Motor neuron (in vitro differentiated cells): ENCODE measurements at places on chromosomes 6 and 20.

GRCh38 chr6:154371281-154371680 is 14.7 kb upstream of the IPCEF1 start:
- no peak for ATAC-seq

- no peak for ATAC-seq
These were observed 113.9 kb upstream of the NAA20 start for GRCh38 chr20:19903168-19903811.

- ATAC-seq = peak; percentile 3
These were observed 740 bp downstream of the NELFCD start for GRCh38 chr20:58981628-58982364.

DNA sequence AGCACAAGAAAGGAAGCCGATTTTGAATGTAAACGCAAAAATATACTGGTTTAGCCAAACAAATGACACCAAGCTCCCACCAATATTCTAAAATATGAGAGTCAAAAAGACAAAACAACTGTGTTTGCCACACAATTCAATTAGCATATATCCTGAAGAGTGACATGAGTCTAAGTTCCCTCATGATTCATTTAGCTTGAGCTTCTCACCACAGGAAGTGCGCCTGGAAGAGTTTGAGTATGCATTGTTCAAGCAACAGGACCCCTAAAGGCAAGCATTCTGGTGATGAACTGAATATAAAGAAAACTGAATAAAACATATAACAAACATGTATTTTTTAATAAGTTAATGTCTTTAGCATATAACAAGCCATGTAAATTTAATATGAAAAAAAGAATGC is 115.2 kb upstream of the RUNX2 start:
- ATAC-seq = no peak

DNA sequence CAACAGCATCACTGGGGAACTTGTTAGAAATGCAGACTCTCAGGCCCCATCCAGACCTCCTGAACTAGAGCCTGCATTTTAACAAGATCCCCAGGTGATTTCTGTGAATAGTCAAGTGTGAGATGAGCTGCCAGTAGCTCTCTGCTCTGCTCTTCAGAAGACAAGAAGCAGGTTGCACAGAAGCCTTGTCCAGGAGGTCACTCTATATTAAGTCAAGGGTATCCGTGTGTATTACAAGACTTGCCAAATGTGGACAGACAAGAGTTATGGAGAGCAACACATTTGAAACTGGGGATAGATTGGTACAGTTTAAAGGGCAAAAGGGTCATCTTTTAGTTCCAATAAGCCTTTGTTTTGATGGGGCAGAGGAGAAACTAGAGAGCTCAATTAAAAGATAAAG is 23.2 kb upstream of the RIN2 start:
- ATAC-seq = no peak

DNA sequence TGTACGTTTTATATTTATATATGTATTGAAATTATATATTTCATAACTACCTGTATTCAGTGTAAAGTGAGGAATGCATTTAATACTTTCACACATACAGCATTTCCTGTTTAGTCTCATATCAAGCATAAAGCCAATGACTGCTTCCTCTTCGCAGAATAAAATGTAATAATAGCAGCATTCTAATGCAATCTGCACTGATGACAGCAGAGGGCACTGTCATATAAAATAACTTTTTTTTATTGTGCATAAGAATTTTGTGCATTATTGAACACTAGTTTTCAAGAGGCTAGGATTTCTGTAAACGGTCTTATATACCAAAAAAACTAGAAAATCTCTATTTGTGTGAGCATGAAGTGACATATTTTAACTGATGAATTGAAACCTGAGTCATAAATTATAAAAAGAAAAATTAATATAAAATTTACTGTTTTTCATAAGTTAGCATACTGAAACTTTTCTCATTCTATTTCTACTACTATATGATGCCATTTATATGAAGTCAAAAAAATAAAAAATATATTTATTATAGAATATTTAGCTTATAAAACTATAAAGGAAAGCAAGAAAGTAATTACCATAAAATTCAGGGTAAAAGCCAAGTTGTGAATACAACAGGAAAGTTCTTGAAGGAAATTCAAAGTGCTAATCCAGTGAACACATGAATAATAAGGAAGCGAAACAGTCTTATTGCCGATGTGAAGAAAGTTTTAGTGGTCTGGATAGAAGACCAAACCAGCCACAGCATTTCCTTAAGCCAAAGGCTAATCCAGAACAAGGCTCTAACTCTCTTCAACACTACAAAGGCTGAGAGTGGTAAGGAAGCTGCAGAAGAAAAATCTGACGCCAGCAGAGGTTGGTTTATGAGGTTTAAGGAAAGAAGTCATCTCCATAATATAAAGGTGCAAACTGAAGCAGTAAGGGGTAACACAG is 36.3 kb downstream of the RNF146 start:
- no peak for ATAC-seq

DNA sequence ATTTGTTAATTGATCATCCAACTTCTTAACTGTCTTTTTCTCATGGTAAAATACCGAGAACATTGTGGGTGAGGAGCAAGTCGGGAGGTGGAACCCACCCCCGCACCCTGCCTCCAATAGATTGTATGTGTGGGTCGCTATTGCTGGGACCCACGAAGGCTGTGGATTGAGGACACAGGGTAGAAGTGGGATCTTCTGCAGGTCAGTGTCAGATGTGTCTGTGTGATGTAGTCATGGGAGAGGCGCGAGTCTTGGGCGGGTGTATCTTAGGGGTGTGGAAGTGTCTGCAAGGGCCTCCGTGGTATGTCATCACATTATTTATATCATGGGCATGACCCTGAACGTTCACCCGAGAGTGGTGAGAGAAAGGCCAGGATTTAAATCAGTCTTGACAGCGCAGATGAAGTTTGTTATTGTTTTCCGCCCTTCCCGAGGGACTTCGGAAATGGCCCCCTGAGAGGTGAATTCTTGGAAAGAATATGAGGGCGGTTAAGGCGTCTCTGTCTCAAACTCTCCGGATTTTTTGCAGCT is 472 bp upstream of the PAQR8 start:
- ATAC-seq = peak; percentile 81

- ATAC-seq = no peak
These were observed 7.5 kb upstream of the RREB1 start for GRCh38 chr6:7100072-7100752.

GRCh38 chr20:60069656-60070055 is 111.4 kb downstream of the CDH26 start:
- ATAC-seq = no peak

DNA sequence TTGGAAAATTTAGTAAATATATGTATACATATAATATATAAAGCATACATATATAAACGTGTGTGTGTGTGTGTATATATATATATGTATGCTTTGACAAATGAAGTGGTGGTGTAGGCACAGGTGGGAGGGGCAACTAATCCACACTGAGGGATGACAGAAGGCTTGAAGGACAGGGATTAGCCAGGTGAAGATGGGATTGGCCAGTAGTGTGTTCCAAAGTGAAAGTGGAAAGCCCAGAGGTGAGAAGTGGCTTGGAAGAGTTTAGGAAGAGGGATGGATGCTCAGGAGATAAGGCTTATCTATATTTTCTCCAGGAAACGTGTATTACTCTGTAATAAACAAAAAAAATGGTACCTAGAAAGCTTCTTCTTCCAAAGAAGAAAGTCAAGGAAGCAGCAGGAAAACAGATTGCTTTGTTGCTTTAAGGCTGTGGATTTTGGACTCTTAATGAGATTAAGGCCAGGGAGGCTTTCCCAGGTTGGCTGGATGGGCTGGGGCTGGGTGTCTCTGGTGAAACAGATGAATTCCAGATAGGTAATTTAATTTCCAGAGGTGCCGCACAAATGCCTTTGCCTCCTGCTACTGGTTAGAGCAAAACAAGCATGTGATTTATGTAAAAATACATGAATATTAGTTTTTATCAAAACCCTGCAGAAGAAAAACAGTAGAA is 63.9 kb downstream of the JARID2 start:
- ATAC-seq = no peak

- ATAC-seq = no peak
These were observed 22.4 kb downstream of the TMC2 start for GRCh38 chr20:2558581-2559278.

GRCh38 chr6:31901415-31901952 is 402 bp downstream of the ZBTB12 start:
- ATAC-seq = peak; percentile 11

DNA sequence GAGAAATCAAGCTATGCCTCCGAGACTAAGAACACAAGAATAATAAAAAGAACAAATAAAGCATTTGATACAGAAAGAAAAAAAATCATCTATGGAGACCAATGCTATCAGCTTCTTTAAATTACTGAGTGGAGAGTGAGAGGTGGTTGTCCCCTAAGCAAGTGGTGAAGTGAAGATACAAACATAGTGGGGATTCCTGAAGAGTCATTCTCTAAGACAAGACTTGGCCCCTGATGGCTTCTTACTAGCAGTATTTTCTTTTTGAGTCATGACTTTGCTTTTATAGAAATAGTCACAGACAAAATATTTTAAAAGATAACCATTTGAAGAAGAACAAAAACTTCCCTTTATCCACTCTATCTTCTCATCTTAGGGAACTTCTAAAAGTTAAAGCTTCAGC is 261.4 kb upstream of the PRDM1 start:
- no peak for ATAC-seq

DNA sequence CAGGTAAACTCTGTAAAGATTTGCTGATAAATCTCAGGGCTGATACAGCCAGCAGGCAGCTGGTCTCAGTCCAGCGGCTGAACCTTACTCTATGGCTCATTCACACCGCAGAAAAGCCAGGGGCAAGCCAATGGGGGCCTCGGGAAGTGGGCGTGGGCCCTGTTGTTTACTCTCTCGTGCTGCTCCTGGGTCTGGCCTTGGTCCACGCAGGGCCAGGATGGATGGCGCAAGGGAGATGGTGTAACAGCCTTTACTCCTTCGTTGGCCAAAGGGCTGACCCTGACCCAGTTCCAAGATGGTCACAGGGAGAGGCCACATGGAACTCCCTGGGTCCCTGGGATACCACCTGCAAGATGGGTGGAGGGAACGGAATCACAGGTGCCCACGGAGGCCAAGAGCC is 16.2 kb downstream of the KCNK17 start:
- ATAC-seq = no peak

DNA sequence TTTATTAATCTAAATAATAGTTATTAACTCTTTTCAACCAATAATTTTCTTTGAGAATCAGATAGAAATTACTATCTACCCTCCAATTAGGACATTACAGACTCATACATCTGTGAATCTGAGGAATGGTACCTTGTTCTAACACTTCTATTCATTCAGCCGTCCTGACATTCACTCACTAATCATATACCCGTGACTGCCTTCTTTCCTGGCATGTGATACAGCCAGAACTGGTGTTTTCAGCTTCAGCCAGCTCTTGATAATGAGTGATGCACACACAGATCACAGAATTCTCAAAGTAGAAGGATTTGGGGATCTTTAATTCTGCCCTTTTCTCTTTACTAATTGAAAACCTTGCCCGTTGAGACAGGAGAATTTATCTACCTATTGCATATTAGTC is 499.9 kb downstream of the UTRN start:
- no peak for ATAC-seq

DNA sequence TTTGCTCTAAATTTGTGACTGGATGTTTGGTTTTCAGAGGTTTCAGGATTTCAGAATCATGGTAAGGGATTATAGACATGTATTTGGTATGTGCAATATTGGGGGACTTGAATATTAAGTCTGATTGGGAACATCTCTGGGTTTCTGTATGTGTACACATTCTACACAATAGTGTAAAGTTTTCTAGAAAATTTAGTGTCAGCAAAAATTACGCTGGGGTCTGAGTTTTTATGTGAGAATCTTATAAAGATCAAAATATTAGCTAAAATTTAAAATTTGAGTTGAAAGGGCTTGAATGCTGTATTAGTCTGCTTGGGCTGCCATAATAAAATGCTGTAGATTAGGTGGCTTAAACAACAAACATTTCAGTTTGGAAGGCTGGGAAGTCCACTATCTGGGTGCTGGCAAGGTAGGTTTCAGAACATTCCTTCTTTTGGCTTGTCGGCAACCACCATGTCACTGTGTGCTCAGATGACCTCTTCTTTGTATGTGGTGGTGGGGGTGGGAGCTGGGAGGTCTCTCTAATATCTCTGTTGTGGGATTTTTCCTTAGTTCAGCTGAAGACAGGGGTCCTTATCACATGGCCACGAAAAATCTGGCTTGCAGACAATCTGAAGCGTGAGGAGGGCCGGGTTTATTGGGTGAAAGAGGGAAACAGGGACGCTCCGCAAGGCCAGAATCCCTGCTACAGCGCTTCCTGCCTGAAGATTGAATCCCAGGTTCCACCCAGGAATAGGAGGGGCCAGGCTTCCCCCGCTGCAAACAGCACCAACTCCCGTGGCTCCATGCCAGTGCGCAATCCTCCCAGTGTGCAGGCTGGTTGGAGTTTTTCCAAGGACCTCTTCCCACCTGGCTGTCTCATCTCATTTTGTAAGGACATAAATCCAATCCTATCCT is 299.7 kb downstream of the PLCB1 start:
- ATAC-seq = no peak

- no peak for ATAC-seq
These were observed 31.0 kb downstream of the RNASET2 start for GRCh38 chr6:166925141-166925996.

DNA sequence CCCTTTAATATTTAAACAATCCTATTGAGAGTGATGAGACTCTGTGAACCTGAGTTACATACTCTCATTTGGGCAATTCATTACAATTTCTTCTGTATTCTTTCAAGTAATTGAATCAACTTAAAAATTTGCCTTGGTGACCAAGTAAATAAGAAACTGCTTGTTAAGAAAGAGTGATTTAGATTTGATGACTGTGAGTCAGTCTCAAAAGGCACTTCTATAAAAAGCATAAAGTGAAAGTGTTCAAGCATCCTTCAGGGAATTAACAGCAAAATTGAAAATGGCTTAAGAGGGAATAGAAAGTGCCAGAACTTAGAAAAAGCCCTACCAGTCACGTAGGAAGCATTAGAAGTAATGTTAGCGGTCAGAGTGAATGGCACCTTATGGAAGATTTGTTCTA is 654.7 kb downstream of the EPM2A start:
- peak; percentile 38 for ATAC-seq

DNA sequence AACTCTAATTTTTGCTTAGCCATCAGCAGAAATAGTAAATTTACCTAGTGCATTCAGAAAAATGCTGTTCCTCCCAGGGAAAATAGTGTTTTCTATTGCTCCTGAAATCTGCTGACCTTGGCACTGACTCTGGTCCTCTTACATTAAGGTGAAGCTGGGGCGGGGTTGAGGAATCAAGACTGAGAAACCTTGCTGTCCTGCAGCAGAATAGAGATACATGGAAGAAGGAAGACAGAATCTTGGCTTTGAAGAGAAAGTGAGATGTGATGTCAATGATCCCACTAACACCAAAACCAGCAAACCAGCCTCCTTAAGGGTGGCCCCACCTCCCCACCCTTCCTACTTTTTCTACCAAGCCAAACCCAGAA is 840 bp upstream of the LY86 start:
- ATAC-seq = no peak

DNA sequence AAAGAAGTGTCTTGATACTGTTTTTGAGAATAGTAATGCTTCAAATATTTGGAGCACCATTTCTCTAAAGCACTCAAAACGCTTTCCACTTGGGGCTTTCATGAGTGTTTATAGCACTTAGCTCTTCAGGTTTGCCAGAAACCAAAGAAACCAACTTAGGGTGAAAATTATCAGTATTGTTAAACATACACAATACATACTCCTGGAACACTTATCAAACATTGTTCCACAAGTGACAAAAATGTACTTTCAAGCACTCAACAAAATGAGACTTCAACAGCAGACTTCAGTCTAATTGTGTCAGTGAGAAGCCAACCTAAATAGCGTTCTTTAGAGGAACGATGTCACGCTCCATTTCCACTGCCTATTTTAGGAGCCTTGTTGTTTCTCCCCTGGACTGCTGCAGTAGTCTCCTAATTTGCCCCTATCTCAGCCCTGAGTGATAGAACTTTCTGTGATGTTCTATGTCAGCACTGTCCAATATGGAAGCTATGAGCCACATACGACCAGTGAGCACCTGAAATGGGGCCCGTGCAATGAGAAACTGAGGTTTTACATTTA is 461.3 kb downstream of the KIF16B start:
- no peak for ATAC-seq
